ENCODE measurements at places on chromosomes 3 and 15. TPM values are rescaled to one million over a fixed set of nuclear protein-coding genes. Genes with fewer than 3 reads are reported as not detected.

The GABRR3 gene
- not detected for total RNA-seq

The PRR20G gene
- total RNA-seq, result not detected

The LAMB2 gene
- total RNA-seq, result 75.4 TPM

The PLS1 gene
- total RNA-seq, result 15.8 TPM

The CLRN1 gene
- not detected for total RNA-seq

The SOX14 gene
- not detected for total RNA-seq

Data from neural progenitor cell (in vitro differentiated cells).